ENCODE measurements at places on chromosomes 11 and 22.

DNA sequence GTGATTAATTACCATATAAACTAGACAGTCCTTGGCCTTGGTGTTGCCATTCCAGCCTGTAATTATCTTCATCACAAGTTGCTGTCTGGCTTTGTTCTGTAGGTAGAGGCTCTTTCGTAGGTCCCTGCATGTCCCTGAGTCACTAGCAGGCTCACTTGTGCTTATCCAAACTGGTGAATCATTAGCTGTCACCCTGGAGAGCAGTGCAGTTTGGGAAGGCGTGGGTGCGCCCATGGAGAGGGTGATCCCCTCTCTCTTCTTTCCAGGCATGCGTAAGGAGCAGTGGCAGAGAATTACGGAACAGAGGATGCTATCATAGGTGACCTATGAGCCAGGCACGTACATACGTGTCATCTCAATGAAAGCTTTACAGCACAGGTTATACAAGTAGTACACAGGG lies 11.0 kb upstream of the EHF start:
- DNase-seq = no peak

GRCh38 chr11:86688398-86689179 lies 16.2 kb upstream of the ME3 start:
- DNase-seq = no peak

DNA sequence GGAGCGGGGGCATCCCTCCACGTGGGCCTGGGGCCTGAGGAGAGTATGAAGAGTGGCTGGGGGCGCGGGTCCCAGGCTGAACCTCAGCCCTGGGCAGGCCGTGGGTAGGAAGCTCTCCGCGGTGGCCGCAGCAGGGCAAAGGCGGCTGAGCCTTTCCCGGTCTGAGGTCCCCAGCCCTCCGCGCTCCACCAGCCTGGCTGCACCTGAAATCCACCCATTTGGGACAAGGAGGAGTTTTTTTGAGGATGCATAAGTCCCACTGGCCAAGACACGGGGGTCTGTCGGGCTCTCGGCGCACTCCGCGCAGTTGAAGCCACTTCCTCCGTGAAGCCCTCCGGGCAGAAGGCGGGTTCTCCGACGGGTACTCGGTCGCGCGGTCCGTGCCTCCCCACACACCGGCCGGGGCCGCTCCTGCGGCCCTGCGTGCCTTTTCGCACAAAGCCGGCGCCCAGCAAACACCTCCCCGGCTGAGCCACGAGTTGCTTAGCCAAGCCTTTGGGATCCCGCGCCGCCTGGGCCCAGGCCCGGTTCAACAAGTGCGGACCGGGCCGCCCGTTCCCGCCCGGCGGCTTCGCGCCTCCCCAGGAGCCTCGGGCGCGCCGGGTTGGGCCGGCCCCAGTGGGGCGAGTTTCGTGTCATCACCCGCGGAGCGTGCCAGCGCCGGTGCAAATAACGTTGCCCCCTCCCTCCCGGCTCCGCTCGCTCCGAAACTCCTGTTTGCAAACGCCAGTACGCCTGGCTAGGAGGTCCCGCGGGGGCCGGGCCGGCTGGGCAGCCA lies 666 bp upstream of the OVOL1 start:
- DNase-seq = no peak

GRCh38 chr22:50008151-50009040 lies 4.2 kb downstream of the IL17REL start:
- no peak for DNase-seq

DNA sequence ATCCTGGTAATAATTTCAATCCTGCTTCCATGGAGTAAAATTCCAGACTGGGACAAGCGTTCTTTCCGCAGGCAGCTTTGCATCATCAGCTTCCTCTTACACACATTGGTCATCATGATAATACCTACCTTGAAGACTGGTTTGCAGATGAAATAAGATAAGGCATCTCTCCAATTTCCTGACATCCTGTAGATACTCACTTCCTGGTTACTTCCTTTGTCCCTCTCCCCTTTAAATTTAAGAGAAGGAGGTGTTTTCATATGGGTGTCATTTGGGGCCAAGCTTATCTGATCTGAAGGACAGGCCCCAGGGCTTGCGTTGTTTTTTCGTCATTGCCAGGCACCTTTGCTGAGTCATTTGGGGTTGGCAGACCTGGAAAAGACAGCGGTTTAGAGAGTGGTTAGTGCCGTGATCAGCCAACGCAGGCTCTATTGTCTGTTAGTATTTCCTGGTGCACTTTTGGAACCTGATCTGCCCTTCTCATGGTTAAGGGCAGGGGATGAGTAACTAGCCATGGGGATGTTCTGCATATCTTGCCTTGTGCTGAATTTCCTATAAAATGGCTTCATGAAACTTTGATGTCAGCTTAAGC lies 24.1 kb downstream of the GRAMD1B start:
- no peak for DNase-seq

GRCh38 chr22:29201782-29202181 lies 3.9 kb upstream of the EMID1 start:
- DNase-seq = no peak

DNA sequence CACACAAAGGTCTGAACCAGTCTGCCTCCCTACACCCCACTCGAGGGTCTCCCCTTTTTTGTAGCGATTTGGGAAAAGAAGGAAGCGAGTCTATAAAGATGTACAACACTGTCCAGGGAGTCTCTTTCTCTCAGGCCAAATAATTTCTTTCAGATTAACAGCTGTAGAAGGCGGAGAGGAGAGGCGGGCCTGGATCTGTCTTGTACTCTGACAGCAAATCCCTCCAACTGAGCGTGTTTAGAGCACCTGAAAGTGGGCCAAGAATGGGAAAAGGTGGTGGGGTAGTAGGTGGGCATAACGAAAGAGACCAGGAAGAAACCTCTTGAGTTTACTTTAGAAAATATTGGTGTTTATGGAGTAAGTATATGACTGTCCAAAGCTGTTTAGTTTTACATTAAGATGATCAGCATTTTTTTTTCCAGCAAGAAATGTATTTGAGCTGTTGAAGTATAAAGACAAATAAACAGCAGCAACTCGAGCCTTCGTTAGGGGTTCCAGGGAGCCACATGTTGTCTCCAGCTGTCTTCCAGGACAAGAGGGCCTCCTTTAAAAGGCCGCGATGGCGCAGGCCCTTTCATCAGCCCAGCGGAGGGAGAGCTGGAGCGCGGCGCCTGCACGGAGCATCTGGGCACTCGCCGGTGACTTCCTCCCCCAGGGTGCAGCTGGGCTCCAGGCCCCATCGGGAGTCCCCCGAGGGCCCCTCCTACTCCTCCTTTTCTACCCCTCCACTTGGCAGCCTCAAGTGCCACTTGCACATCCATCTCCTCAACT lies 34.9 kb downstream of the SCUBE1 start:
- no peak for DNase-seq

DNA sequence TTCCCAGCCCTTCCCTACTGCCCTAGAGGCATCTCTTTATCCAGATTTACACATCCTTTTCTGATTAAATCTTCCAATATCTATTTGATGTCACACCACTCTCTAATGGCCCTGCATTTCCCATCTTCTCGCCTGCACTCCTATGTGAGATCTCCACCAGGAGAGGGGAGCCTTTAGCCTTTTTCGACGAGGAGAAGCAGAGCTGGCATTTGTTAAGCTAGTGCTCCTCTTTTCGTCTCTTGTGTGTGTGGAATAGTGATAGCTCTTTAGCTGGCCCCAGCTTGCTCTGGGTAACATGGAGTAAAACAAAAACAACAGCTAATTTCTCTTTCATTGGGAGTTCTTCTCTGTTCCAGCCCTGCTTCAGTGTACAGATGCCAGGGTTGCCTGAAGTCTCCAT lies 536.5 kb downstream of the NTM start:
- no peak for DNase-seq

DNA sequence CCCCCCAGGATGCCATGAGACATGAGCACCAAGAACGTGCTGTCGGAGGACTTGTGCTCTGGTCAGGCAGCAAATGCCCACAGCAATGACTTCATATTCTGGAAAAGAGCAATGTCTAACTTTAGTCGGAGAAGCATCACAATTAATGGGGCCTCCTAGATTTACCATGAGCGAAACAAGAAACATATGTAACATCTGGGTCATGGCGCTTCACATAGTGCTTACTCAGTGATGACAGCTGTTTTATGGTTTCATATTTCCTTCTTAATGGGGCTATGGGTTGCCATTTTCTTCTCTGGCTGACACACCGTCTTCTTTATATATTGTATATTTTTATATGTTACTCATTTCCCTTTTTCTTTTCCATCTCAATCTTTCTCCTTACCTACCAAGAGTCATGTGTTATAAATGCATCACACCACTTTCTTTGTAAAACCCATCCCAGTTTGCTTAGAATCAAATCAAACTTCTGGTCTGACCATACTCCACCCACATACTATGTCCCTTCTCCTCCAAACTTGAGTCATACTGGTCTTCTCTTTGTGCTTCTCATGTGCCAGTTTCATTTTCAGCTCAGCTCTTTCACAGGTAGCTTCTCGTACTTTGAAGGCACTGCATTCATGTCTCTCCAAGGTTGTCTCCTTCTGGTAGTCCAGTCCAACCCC lies 9.4 kb upstream of the CASP12 start:
- DNase-seq = no peak

- DNase-seq = no peak
Observed at GRCh38 chr11:36213393-36213840, 75.8 kb downstream of the COMMD9 start.

- DNase-seq = no peak
Observed at GRCh38 chr22:28435982-28436381, 243.7 kb downstream of the TTC28 start.

- DNase-seq = no peak
Observed at GRCh38 chr11:117941163-117941707, 12.0 kb upstream of the TMPRSS13 start.

DNA sequence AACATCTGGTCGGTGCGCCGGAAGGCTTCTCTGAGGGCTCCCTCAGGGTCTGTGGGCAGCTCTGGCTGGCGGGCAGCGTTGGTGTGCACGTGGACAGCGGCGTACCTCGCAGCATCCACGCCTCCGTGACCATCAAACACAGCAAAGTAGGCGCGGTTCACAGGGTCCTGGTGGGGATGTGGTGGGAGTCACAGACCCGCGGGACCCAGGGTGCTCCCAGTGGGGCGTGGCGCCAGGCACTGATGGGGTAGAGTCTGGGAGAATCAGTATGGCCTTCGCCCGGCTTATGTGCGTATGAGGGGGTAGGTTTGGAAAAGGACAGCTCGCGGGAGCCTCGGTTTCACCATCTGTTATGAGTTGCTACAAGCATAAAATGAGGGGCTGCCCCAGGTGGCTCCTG lies 19.2 kb downstream of the PPM1F start:
- no peak for DNase-seq

- DNase-seq = no peak
Observed at GRCh38 chr22:49727191-49727880, 100.3 kb downstream of the BRD1 start.

Data from right renal pelvis (tissue), 4 donors.